ENCODE measurements at places on chromosomes 7 and 10.
A peak's percentile ranks its signal among the peaks of the same experiment; 100 is the strongest.

DNA sequence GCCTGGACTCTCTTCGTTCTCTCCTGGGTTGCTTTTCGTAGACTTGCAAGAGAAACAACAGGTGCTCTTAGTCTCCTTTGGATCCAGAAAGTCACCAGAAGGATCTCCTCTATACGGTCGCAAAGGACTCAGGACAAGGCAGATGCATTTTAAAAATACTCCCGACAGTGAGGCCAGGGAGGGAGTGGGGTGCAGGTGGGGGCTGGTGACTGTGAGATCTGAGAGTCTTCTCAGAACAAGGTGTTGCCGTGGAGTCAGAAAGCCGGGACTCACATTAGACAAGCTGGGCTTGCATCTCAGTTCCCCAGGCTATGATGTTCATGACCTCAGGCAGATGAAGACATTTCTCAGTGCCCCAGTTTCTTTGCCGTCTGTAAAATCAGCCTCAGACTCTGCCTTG is 507.2 kb downstream of the TCERG1L start:
- no peak for DNase-seq

GRCh38 chr10:96287392-96288105 is 16.2 kb upstream of the BLNK start:
- no peak for DNase-seq

DNA sequence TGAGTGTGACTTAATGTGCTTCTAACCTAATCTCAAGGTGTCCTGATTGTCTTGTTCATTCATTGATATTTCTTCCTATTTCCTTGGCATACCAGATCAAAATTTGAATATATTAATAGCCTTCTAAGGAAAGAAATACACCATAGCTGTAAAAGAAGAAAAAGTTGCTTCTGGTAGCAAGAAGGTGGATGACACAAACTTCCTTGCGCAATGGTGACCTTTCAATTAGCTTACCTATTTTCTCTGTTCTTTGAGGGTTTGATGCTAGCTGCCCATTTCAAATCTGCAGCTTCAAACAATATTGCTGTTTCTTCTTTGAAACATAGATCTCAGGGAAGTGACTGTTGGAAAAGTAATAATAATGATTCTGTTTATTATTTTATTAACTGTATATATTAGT is 108.8 kb downstream of the ADAM22 start:
- no peak for DNase-seq

DNA sequence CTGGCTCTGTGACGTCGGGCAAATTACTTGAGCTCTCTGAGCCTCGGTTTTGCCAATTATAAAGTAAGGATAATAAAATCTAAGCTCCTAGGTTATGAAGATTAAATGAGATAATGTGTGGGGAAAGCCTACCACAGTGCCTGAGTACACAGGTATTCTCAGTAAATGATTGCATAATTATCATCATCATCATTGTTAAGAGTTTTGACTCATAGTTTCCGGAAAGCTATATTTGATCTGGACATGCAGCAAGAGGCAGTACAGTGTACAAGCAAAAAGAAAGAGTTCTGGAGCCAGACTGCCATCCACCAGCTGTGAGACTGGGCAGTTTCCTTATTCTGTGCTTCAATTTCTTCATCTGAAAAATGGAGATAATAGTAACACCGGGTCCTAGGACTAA is 155.6 kb upstream of the YAE1 start:
- DNase-seq, result no peak

DNA sequence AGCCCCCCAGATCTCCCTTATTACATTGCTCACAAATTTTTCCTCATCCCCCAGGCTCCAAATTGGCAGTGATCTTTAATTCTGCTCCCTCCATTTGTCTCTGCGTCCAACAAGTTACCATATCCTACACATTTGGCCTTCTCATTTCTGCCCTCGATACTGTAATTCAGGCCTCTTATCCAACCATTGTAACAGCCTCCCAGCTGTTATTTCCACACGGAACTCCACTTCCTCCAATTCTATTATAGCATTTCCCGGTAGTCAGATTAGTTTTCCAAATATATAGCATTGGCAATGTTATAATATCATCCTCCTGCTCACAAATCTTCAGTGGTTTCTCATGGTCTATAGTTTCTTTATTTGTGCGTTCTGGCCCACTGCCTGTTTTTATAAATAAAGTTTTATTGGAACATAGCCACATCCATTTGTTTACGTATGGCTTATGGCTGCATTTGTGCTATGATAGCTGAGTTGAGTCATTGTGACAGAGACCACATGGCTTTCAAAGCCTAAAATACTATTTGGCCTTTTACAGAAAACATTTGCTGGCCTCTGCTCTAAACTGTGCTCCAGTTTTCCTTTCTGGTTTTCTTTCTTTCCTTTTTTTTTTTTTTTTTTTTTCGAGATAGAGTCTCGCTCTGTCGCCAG is 126.5 kb upstream of the ZNF438 start:
- DNase-seq, result no peak

- DNase-seq, result no peak
These were observed 24.6 kb upstream of the AKR1B10 start for GRCh38 chr7:134502463-134503371.

DNA sequence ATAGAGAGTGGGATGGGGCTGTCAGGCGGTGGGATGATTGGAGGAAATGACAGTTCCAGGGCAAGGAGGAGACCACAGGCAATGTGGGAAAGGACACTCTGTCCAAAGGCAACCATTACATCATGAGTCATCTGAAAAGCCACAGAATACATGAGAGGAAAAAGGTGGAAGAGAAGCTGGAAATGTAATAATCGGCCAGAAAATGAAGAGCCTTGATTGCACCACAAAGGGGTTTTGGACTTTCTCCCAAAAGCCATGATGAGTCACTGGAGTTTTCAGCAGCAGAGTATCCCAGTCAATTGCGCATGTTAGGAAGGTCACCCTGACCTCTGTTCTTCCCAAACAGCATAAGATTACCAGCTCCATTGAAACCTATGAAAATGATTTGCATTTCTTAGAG is 222.0 kb downstream of the LHFPL3 start:
- DNase-seq, result no peak

DNA sequence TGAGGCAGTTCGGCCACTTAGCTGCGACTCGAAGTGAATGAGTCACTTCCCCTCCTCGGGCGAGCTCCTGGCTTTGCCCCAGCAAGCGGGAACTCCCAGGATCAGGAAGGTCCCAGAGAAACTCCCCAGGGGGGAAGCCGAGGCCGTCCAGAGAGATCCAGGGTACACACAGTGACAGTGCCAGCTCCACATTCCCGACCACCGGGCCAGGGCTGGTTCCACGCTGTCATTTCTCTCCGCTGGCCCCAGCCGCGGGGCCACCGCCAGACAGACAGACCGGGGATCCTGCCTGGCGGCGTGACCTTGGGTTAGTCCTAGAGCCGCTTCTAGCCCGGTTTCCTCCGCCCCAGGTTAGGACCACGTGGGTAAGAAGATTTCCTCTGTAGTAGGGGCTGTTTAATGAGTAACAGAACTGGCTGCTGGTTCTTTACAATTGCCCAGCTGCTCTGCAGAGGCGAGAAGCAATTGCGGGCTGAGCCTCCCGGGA is 463 bp upstream of the UPP1 start:
- peak; percentile 96 for DNase-seq

- DNase-seq, result peak; percentile 40
These were observed 100.7 kb downstream of the NKX6-2 start for GRCh38 chr10:132685101-132685891.

DNA sequence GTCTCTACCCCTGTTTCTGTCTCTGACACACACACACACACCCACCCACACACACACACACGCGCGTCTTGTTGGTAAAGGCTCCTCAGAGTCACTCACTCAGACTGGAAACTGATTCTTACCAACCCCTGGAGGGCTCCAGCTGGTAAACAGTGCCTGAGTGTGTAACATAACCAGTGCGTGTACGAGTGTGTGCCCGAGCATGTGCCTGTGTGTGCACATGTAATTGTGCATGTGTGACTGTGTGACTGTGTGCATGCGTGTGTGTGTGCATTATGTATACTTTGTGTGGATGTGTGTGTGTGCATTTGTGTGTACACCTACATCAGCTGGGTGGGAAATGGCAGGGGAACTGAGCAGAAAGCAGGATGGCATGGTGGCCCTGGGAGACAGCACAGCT is 317.1 kb downstream of the WDR37 start:
- no peak for DNase-seq

GRCh38 chr7:149878523-149878921 is 4.8 kb downstream of the ATP6V0E2 start:
- peak; percentile 0 for DNase-seq

DNA sequence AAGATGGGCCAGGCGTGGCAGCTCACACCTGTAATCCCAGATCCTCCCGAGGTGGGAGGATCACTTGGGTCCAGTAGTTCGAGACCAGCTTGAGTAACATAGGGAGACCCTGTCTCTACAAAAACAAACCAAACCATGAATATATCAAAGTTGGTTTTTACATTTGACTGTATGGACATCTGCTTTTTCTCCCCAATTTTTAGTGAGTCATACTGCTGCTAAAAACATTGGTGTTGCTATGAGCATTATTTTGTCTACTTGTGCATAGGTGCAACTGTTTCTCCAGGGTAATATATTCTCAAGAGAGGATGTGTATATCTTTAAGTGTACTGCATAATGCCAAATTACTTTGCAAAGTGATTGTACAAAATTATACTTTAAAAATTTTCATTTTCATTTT is 769 bp upstream of the TMEM248 start:
- DNase-seq, result no peak

- peak; percentile 53 for DNase-seq
These were observed 4.3 kb upstream of the KCNMA1 start for GRCh38 chr10:77641788-77642397.

- no peak for DNase-seq
These were observed 108.8 kb upstream of the LRGUK start for GRCh38 chr7:134018306-134018705.

DNA sequence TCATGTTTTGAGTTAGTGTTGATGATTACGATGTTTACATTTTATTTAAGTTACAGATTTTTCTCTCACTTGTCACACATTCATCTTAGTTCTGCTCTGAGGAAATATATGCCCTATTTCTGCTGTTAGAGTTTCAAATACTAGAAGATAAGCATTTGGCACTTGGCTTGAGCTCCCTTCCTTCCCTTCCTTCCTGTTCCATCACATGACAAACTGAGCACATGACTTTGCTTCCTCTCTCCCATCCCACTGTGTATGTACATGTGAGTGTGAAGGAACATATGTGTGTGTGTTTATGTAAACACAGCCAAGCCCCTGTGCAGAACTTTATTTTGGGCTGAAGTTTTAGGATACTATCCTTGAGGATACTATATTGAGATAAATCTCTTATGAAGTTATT is 795.9 kb upstream of the IGFBP3 start:
- no peak for DNase-seq

DNA sequence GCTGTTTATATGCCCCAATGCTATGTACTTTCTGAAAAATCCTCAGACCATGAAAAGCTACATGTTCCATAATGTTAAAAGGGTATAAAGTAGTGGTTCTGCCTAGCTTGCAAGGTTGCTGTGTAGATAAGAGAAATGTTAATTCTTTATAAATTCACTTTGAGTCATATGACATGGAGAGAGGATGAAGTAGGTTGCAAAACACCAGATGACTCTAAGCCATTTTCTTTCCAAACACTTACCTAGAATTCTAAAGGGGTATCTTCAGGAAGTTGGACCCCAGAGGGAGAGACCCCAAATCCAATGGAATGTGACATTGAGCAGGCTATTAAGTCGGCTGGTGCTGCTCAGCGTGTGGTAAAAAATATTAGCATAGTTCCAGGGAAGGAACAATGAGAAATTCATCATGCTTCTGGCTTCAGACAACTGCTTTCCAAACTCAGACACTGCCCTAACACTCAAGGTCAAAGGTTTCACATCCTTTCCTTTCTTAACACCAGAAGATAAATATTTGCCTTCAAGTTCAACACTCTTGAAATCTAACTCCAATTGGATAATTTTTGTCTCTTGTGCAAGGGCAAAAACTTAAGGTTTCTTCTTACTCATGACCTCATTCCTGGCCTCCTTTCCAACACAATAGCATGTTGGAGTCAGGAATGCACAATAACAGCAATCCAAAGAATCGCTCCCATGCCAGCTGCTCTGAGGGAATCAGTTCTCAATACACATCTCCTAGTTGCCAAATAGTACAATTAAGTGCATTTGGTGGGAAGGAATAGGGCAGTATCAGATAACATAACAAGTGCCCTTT is 100.7 kb upstream of the AFAP1L2 start:
- no peak for DNase-seq

GRCh38 chr10:125064681-125065492 is 95.5 kb downstream of the CTBP2 start:
- peak; percentile 84 for DNase-seq

DNA sequence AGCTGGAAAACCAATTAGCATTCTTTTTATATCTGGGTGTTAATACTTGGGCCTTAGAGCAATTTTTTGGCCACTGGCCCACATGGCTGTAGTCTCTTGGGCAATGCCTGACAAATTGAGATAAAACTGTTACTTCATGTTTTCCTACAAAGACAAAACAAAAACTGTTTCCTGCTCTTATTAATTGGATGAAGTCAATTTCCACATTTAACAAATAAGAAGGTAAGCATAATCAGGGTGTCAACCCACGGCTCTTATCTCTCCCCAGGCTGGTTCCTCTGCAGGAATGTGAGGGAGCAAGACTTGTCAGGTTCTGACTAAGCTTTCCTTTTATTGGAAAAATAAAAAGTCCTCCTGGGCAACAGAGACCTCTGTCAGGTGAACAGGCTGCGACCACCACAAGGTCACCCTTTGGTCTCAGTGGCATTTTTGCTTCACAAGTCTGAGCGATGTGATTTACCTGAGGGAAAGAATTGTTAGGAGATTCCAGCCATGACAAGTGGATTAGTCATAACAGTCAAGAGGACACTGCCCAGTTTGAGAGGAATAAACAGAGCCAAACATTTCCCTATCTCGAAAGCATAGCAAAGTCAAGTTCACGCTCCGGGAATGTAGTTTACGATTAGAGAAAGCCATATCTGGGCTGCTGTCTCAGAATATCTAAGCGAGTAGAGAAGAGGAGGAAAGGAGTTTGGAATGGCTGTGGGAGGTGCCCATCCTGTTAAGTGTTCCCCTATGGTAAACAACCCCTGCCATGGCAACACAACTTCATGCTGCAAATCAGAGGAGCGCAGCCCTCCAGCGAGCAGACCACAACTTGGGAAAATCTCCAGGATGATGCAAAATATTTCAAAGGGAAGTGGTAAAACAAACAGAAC is 144.4 kb downstream of the TES start:
- peak; percentile 71 for DNase-seq

DNA sequence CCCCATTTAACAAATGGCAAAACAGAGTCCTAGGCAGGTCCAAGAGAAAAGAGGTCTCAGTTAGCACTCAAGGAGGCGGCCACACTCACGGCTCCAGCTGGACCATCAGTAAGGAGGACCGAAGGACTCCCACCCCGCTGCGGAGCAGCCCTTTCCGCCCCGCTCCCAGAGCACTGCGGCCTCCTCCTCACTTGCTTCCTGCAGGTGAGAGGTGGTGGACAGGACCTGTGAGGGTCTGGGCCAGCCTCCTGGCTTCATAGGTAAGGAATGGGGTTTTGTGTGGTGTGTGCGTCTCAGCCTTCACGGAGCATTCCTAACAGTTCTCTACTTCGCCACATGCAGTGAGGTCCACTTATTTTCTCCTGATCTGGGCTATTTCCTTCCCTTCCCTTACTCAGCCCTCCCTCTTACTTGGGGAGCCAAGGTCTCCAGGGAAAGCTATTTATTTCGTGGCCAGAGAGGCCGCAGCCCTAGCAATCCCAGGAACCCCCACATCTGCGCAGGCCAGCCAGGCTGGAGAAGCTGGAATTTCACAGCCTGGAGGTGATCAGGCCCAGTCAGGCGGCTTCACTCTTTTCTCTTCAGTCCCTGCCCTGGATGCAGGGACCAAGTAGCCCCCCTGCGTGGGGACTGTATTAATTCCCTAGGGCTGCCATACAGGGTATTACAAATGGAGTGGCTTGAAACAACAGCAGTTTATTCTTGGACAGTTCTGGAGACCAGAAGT is 45.9 kb downstream of the ZNF783 start:
- DNase-seq, result no peak

All from ELF-1 (cell line).